Spinal cord (tissue), 10 donors: ENCODE measurements at places on chromosomes 2 and 18.
A peak's percentile ranks its signal among the peaks of the same experiment; 100 is the strongest.

- no peak for DNase-seq
Observed at GRCh38 chr18:8826514-8826913, 121.2 kb downstream of the MTCL1 start.

GRCh38 chr2:44112096-44112495, 56.6 kb upstream of the PPM1B start:
- DNase-seq, result no peak

DNA sequence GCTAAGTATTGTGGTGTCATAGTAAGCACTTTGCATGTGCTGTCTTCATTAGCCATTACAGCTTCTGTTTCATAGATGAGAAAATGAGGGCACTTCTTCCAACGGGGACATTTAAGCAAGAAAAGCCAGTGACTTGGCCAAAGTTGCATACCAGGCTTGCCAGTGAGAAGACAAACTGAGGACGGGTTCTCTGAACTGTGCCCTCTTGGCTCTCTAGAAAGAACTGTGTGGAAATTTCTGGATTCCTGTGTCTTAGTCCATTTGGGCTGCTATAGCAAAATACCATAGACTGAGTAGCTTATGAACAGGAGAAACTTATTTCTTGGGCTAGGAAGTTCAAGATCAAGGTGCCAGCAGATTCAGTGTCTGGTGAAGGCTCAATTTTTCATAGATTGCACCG, 13.3 kb downstream of the CTIF start:
- no peak for DNase-seq

GRCh38 chr2:99571533-99571932, 81.7 kb upstream of the REV1 start:
- no peak for DNase-seq

GRCh38 chr2:196601430-196602306, 37.8 kb upstream of the CCDC150 start:
- no peak for DNase-seq

- DNase-seq, result peak; percentile 12
Observed at GRCh38 chr2:215436705-215437565, 1.1 kb upstream of the FN1 start.

DNA sequence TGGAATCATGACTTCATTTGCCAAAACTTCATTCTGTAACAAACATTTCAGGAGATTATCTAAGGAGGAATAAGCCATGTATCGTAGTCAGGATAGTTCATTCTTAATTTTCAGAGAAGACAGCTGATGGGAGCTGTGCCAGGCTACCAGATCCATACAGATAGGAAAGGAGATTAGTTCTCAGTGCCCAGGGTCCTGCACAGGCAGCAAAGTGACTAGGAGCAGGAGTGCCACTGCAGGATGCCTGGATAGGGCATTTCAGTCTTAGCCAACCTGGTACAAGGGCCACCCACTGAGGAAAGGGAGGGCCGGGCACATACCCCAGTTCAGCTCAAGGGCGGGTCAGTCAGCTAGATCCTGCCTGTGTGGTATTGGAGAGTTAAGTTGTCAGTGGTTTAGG, 6.7 kb upstream of the OSR1 start:
- no peak for DNase-seq

DNA sequence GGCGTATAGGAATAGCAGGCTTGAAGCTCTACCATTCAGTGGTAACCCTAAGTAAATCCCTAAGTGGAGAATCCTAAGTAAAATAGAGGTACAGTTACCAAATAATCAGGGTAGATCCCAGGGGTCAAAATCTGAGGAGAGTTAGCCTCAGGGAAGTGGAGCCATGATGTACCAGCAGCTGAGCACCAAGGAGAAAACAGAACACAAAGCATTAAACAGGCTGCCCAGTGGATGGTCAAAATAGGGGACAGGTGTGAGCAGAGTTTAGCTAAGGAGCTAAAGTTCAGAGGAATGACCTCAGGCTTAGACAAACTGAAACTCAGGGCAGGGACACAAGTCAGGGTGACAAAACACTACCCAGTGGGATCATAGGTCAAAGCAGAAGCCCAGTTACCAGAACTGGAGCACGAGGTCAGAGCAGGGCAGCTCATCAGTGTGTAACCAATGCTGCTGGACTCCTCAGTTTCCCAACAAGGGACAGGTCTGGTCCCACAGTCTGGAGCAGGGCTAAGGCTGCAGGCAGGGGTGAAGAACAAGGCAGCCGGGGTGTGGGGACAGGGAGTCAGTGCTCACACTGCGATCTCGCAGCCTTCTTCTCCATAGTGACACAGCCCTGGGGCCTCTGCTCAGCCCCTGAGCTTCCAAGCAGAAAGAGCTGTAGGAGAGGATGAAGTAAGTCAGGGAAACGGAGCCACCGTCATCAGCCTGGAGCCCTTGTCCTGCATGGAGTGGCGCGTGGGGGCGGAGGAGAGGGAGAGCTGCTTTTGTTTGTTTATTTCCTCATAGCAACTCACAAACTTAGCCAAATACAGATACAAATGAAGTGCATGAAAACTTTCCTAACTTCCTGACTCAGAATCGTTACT, 264.0 kb downstream of the MREG start:
- DNase-seq, result no peak

GRCh38 chr2:226378753-226379705, 420.6 kb downstream of the IRS1 start:
- no peak for DNase-seq

- no peak for DNase-seq
Observed at GRCh38 chr2:174662459-174662858, 64.9 kb upstream of the WIPF1 start.

GRCh38 chr2:74887960-74888700, 54.2 kb downstream of the HK2 start:
- DNase-seq, result peak; percentile 7

GRCh38 chr2:219362524-219363164, 25.1 kb downstream of the DNPEP start:
- no peak for DNase-seq

DNA sequence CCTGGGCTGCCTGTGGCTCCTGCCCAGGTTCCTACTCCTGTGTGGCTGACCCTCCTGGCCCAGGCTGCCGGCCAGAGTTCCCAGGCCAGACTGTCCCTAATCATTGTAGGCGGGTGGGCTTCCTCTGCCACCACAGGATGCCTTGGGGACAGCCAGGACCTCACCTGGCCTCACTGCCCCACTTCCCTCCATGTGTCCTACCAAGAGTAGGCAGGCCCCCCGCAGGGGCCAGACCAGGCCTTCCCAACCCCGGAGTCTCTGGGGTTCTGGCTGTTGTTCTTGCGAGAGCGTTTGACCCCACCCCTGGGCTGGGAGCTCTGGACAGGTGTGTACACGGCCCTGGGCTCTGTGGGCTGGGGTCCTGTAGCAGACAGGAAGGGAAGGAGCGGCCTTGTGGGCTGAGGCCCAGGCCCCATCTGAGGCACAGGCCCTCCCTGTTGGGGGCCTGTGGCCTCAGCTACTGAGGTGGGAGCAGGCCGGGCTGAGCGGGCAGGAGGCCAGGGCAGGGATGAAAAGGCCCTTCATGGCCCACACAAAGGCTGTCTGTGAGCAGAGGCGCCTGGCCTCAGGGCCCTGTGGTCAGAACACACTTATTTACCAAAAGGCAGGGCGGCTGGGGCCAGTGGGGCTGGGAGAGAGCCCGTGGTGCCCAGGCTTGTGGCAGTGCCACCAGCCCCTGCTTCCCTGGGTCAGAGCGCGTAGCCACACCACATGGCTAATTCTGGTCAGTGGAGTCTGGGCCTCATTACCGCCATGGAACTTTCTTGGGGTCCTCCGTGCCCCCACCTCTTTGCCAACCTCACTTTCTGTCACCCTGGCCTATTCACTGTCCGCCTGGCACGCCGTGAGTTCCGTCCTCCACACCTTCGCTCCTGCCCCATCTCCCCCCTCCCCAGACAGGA, 2.0 kb downstream of the SNORC start:
- DNase-seq, result peak; percentile 76

DNA sequence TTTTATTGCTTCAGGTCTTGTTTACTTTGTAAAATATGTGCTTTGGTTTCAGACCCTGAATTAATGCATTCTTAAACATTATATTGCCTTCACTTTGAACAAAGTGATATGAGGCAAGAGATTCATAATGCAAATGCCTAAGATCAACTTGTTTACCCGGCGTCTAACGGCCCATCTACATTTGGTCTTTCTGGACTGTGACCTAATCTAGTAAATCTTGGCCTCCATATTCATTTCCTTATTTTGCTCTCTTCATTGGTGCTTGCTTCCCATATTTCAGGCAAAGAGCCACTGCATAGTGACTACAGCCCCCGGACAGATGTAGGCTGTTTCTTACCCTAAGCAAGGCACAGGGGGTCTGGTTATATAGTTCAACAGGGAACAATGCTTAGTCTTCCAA, 53.0 kb upstream of the SLC39A10 start:
- no peak for DNase-seq

DNA sequence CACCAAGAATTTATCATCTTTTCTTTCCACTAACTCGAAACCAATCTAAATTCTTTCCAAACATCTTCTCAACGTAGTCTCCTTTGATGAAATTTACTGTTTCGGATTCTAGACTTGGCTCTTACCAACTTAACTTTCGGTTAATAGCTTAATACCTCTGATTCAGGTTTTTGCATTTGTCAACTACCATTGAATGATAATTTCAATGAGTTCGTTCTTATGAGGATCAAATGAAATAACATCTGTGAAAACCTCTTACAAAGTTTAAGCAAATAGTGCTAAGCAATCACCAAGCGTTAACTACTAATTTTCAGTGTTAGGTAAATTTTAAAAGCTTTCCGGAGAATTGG, 593 bp upstream of the NRBP1 start:
- DNase-seq, result peak; percentile 44

DNA sequence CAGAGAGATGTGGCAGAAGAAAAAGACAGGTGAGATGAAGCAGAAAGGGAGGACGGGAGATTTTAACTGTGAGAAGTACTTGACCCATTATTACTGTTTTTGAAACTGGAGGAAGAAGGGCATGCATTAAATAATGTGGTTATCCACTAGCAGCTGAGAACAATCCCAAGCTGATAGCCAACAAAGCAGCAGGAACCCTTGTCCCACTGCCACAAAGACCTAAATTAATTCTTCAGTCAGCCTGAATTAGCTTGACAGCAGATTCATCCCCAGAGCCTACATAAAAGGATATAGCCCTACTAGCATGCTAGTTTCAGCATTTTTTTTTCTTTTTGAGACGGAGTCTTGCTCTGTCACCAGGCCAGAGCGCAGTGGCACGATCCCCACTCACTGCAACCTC, 19.5 kb upstream of the REG3A start:
- no peak for DNase-seq

GRCh38 chr2:192498747-192499146, 304.0 kb upstream of the TMEFF2 start:
- no peak for DNase-seq

DNA sequence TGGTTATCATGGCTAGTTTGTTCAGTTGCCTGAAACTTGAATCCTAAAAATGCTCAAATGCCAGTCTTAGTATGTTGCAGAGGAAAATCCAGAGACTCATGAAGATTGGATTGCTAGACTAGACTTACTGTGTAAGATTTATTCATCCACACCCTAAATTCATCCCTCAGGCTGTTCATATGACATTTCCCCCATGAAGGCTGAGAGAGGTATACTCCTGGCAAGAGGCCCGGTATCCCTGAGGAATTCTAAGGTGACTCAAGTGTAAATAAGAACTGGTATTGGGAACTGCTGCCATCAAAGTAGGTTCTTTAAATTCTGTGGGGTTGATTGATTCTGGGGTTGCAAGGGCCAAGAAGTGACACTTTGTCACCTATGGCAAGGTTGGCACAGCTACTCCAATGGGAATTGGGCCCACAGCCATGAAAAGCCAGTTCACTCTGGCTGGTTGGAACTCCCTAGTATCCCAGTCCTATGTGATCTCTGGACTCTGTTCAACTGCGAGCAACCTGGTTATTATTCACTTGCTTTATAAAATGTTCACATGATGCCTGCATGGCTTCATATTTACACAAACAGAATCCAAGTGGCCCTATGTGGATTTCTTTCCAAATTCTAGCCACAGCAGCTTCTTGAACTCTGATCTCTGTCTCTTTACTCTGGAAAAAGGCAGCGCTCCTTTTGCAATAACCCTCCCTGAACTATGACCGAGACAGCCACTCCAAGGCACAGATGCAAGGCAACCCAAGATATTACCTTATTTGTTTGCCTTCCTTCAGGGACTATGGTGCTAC, 429.1 kb downstream of the CBLN2 start:
- no peak for DNase-seq

- no peak for DNase-seq
Observed at GRCh38 chr2:170830166-170830565, 13.5 kb downstream of the GAD1 start.

DNA sequence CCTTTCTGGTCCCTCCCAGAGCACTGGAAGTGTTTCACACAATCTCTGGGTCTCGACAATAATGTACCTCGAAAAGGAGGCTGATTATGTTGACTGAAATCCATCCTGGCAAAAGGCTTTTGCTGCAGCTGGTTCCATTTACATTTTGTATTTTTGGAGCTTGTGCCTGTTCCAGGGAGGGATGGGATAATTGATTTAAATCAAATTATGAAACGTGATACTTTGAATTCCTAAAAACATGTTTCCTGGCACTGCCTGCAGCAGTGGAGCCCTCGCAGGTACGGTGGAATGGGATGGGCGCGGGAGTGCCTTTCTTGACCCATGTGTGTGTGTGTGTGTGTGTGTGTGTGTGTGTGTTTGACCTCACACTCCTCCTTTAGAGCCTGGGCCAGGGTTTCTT, 455.5 kb upstream of the MEIS1 start:
- DNase-seq, result no peak

GRCh38 chr2:101815154-101815553, 117.6 kb downstream of the MAP4K4 start:
- no peak for DNase-seq

GRCh38 chr2:216888887-216889622, 29.2 kb upstream of the TNP1 start:
- no peak for DNase-seq

GRCh38 chr18:12838178-12838634, 45.8 kb downstream of the PTPN2 start:
- DNase-seq, result no peak

- no peak for DNase-seq
Observed at GRCh38 chr18:31497404-31497835, 557 bp upstream of the DSG2 start.

DNA sequence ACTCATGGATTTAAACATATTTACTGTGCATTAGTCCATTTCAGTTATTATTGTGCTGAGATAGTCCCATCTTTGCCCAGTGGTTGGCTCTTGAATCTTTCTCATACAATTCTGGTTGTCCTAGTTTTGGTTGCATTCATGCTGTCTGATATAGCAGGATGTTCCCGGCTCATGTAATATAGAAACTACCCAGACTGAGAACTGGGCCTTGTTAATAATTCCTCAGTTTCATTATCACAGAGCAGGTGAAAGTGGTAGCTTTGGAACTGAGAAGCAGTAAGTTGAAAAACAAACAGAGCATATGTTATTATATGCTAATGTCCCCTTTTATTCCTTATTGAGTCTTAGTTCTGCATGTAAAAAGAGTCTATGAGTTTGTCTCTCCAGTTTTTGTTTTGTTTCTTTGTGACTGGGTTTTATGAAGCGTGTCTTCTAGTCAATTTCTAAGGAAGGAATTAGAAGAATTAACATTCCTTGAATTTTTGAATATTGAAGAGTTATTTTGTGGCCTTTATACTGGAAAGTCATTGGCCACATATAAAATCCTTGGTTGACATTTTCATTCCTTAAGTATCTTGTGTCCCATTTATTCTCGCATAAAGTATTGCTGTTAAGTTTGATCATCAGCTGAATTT, 43.3 kb downstream of the EIF5B start:
- DNase-seq, result no peak

- no peak for DNase-seq
Observed at GRCh38 chr2:24683408-24683807, 109.8 kb downstream of the PTRHD1 start.
